ENCODE measurements at places on chromosomes 3 and 15.

DNA sequence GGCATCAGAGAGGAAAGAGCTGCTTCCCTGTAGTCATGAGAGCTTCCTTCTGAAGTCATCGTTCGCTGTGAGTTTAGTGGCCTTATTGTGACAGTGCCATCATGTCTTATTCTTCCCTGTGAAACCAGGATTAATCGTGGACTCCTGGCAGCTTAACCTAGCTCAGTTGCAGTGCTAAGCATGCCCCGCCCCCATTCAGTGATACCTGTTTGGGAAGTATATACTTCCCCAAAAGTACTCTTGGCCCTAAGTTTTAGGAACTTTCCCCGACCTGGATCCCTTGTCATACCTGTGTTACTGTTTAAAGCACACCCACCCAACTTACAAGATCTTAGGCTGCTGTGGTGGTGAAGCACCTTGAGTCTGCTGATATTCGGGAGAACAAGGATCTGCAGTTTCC, 32.1 kb upstream of the TIMP4 start:
- no peak for DNase-seq

GRCh38 chr3:114428044-114428595, 134.3 kb downstream of the TIGIT start:
- no peak for DNase-seq

- no peak for DNase-seq
These were observed 317.8 kb upstream of the AGTR1 start for GRCh38 chr3:148379763-148380382.

GRCh38 chr3:42192334-42193200, 73.4 kb downstream of the CCK start:
- DNase-seq = no peak

GRCh38 chr3:61980041-61980440, 393.3 kb downstream of the FEZF2 start:
- no peak for DNase-seq

- DNase-seq = no peak
These were observed 31.5 kb upstream of the VEPH1 start for GRCh38 chr3:157534725-157535161.

- no peak for DNase-seq
These were observed 19.9 kb upstream of the GOLGA8J start for GRCh38 chr15:30062881-30063280.

GRCh38 chr3:50486219-50486888, 17.1 kb downstream of the CACNA2D2 start:
- no peak for DNase-seq

- DNase-seq = no peak
These were observed 54.8 kb upstream of the ADPGK start for GRCh38 chr15:72838311-72838731.

DNA sequence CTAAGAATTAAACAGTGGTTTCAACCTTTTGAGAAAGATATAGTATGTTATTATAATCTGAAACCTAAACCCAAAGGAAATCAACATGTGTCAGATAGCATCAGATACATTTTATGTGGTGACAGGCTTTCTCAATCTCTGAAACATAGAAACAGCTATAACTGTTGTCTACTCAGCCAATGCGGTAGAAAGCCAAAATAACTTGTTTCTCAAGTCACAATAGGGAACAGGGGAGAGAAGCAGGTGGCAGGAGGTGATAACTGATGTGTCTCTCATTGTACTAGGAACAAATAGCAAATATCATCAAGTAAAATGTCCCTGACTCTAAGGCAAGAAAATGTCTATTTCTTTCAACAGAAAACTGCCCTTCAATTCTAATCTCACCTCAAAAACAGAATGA, 38.6 kb downstream of the DENND6A start:
- no peak for DNase-seq

- DNase-seq = no peak
These were observed 109.5 kb downstream of the RARB start for GRCh38 chr3:25537516-25537915.

DNA sequence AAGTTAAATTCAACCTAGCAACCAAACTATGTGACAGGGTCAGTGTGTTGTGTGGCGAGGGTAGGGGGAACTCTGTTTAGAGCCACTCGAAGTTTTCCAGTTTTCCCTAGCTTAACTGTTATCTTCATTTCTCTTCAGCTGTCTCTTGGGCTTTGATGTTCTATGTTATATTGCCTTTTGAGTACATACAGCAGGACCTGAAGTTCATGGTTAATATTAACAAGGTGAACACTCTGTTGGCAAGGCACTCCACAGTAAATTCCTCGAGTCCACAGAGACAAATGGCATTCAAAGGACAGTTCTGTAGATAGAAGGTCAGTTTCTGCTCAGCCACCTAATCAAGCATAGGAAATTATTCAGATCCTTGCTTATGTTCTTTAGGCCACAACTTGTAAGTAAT, 147.9 kb upstream of the DPH6 start:
- DNase-seq = no peak

- no peak for DNase-seq
These were observed 62.8 kb upstream of the DCLK3 start for GRCh38 chr3:36827133-36827532.

DNA sequence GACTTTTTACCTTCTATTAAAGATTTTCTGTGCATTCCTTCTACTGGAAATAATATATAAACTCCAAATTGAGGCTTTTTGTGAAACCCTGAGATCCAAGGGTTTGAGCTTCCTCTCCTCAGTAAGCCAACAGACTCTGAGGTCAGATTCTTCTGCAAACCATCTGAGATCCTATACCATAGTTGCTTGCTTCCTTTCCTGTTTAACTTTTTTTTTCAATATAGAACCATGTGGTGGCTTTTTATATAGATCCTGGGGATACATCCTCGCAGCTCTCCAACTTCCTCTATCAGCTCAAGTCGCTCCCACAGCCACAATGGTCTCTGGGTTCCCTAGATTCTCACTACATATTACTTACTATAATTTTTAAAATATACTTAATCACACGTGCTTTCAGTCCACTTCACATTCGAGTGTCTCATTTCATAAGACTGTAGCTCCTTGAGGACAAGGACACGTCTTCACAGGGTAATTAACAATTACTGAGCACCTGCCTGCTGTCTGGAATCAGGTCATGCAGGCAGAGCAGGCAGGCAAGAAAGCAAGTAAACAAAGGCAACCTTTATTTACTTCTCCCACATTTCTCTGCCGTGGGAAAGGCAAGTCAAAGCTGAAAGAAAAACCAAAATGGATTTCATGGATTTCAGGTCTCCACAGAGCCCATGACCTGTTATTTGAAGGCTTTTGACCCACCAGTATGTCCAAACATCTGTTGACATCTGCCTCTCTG, 941.5 kb downstream of the FHIT start:
- DNase-seq = no peak

DNA sequence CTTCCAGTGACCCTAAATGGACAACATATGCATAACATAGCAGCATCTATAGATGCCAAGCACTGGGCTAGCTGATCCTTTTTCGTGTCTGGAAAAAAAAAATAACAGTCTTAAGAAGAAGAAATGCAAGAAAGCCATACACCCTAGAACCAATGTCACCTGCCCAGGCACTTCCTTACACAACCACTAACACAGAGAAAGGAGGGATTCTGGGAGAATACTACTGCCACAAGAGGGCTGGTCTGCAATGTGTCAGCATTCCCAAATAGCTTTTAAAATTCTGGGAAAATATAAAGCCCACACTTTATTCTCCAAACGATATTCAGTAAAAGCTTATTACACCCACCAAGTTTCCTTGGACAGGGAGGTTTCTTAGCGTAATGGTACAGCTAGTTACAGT, 271.2 kb downstream of the TBL1XR1 start:
- no peak for DNase-seq

GRCh38 chr3:46586738-46587246, 20.7 kb upstream of the LRRC2 start:
- DNase-seq = no peak

- no peak for DNase-seq
These were observed 342.1 kb upstream of the GRM7 start for GRCh38 chr3:6518709-6519345.
